ENCODE measurements at places on chromosomes 7 and 10.

DNA sequence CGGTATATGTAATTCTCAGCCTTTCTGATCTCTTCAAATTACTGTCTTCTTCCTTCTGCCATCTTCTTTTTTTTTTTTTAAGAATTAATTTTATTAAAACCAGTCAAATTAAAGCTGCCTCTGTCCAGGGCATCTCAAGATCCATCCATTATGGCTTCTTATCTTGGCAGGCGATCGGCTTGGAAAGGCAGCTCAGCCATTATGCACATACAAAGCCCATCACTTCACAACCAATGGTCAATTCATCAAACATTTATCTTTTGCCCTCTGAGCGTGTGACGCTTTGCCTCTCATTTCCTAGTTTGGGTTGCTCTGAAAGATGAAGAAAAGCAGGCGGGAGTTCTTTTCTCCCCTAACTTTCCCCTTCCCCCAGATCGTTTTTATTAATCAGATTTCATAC is 591.6 kb downstream of the LRMDA start:
- no peaks in the 10 kb centered on the region for H3K4me1 ChIP-seq
- H3K27me3 ChIP-seq: no peaks in the 10 kb centered on the region
- no peaks in the 10 kb centered on the region for H3K36me3 ChIP-seq
- no peak overlapping the region for H3K27ac ChIP-seq

GRCh38 chr7:130611218-130611617 is 57.3 kb downstream of the COPG2 start:
- no peak for DNase-seq
- no peak overlapping the region for H3K27ac ChIP-seq
- no peaks in the 10 kb centered on the region for H3K36me3 ChIP-seq
- H3K4me3 ChIP-seq: no peak overlapping the region
- no peaks in the 10 kb centered on the region for H3K4me1 ChIP-seq

DNA sequence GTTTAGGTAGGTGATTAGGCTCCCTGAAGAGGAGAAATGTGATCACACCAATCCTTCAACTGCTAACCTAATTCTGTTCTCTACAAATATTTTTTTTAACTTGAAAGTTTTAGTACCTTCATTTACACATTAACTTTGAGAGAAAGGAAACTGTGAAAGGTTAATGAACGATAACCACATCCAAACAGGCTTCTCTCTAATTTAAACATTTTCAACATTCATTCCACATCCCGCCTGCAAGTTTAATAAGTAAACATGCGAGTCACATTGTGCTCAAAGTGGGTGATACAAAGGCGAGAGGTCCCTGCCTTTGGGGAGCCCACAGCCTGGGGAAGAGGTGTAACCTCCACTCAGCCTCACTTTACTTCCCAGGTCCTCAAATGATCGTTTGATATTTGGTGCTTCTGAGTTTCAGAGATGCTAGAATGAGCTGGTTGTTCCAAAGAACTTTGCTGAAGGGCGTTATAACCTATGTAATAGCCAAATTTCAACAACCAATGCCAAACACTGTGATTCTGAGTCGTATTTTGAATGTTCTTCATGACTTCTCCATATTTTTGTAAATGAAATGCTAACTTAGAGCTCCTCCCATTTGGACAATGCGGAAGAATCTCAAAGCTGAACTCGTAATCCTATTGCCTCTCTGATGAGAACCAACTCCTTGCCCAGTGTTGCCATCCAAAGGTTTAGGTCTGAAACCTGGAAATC is 47.5 kb downstream of the DENND2A start:
- H3K36me3 ChIP-seq: no peaks in the 10 kb centered on the region
- H3K27me3 ChIP-seq: no peaks in the 10 kb centered on the region
- H3K4me3 ChIP-seq: no peak overlapping the region
- H3K4me1 ChIP-seq: no peaks in the 10 kb centered on the region
- no peak overlapping the region for H3K27ac ChIP-seq

DNA sequence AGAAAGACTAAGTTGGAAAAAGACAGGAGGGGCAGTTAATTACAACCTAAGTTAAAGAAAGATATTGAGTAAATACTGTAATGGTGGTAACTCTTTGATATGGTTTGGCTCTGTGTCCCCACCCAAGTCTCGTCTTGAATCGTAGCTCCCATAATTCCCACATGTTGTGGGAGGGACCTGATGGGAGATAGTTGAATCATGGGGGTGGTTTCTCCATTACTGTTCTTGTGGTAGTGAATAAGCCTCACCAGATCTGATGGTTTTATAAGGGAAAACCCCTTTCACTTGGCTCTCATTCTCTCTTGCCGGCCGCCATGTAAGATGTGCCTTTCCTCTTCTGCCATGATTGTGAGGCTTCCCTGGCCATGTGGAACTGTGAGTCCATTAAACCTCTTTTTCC is 143.8 kb downstream of the GRK5 start:
- H3K4me1 ChIP-seq: peaks cover 20% of the 10 kb centered on the region
- DNase-seq: no peak
- H3K36me3 ChIP-seq: no peaks in the 10 kb centered on the region
- peak overlapping the region; percentile 61 for H3K27ac ChIP-seq
- H3K4me3 ChIP-seq: no peak overlapping the region

GRCh38 chr7:48887500-48887899 is 36.8 kb upstream of the CDC14C start:
- H3K27ac ChIP-seq: no peak overlapping the region
- no peaks in the 10 kb centered on the region for H3K4me1 ChIP-seq
- H3K36me3 ChIP-seq: no peaks in the 10 kb centered on the region
- DNase-seq: no peak
- H3K27me3 ChIP-seq: no peaks in the 10 kb centered on the region
- H3K4me3 ChIP-seq: no peak overlapping the region

GRCh38 chr7:6164491-6164890 is 107.9 kb downstream of the CYTH3 start:
- peaks cover 2% of the 10 kb centered on the region for H3K4me1 ChIP-seq
- H3K27ac ChIP-seq: no peak overlapping the region
- H3K4me3 ChIP-seq: no peak overlapping the region
- DNase-seq: no peak
- H3K36me3 ChIP-seq: peaks cover 7% of the 10 kb centered on the region
- no peaks in the 10 kb centered on the region for H3K27me3 ChIP-seq

DNA sequence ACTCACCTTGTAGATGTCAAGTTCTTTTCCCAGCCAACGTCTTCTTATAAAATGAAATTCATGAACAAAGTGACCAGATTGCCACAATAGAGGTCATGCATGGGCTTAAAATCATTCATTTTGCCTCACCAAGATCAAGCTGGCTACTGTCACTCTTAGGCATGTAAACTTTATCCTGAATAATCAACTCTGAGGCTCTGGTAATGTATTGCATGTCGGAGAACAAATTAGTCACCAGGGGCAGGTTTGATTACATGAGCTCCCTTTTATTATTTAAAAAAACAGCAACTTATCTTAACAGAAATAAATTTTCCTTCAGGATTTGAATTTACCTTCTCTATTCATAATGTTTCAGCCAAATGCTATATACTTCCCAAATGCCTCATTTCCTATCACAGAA is 112.9 kb upstream of the SP4 start:
- no peaks in the 10 kb centered on the region for H3K27me3 ChIP-seq
- no peak for DNase-seq
- H3K36me3 ChIP-seq: no peaks in the 10 kb centered on the region
- H3K4me3 ChIP-seq: no peak overlapping the region

- no peaks in the 10 kb centered on the region for H3K27me3 ChIP-seq
- no peaks in the 10 kb centered on the region for H3K36me3 ChIP-seq
- DNase-seq: peak; percentile 80
- H3K4me1 ChIP-seq: peaks cover 4% of the 10 kb centered on the region
- no peak overlapping the region for H3K27ac ChIP-seq
Measured at GRCh38 chr10:71696628-71697326, 22.8 kb downstream of the C10orf105 start.

- no peaks in the 10 kb centered on the region for H3K36me3 ChIP-seq
- H3K27me3 ChIP-seq: no peaks in the 10 kb centered on the region
- DNase-seq: no peak
Measured at GRCh38 chr10:34079702-34080484, 735.2 kb downstream of the PARD3 start.

DNA sequence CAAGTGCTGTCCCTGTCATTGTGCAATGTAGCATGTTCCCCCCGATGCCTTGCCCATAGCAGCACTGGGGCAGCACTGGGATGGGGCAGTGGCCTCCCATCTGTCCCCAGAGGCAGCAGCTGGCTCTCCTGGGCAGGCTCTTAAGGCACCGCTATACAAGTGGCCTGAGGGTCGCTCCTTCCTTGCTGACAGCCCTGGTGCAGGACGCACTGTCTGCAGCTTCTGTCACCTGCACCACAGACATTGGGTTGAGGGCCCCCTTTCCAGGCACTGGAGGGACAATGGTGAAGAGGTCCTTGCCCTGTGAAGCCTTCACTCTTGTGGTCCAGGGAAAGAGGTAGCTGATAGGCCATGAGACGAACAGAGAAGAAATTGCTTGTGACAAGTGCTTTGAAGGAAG is 10.6 kb downstream of the CPSF4 start:
- peaks cover 48% of the 10 kb centered on the region for H3K36me3 ChIP-seq
- H3K27ac ChIP-seq: no peak overlapping the region
- no peaks in the 10 kb centered on the region for H3K4me1 ChIP-seq
- DNase-seq: no peak
- H3K27me3 ChIP-seq: no peaks in the 10 kb centered on the region

- H3K27me3 ChIP-seq: peaks cover 23% of the 10 kb centered on the region
- peaks cover 4% of the 10 kb centered on the region for H3K4me1 ChIP-seq
Measured at GRCh38 chr10:21169271-21169670, 272.2 kb upstream of the NEBL start.

DNA sequence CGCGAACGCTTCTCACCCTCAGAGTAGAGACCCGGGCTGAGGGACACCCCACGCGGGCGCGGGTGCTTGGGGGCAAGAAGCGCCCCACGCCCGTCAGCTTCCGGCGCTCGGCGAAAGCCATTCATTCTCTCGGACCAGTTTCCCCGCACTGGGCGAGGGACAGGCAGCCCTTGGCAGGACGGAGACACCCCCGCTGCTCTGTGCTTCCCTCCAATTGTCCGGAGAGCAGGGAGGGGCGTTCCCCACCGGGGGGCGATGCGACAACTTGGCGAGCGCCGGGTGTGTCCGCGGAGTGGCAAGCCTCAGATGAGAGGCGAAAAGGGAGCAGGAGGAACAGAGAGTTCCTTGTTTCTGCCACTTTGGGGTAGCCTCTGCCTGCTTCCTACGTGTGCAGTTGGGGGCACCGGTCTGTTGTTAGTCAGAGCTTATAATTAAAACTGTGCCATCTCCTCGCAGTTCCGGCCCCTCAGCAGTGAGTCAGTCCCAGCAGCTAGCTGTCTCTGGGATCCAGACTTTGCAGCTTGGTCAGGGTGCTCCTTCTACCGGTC is 1.7 kb downstream of the GPR158 start:
- H3K27ac ChIP-seq: no peak overlapping the region
- no peak overlapping the region for H3K4me3 ChIP-seq
- H3K4me1 ChIP-seq: peaks cover 22% of the 10 kb centered on the region
- peaks cover 59% of the 10 kb centered on the region for H3K27me3 ChIP-seq
- no peaks in the 10 kb centered on the region for H3K36me3 ChIP-seq
- DNase-seq: no peak

- no peak for DNase-seq
- H3K4me1 ChIP-seq: no peaks in the 10 kb centered on the region
- H3K27me3 ChIP-seq: peaks cover 4% of the 10 kb centered on the region
- H3K27ac ChIP-seq: no peak overlapping the region
- no peaks in the 10 kb centered on the region for H3K36me3 ChIP-seq
Measured at GRCh38 chr7:31082447-31082846, 30.3 kb downstream of the ADCYAP1R1 start.

DNA sequence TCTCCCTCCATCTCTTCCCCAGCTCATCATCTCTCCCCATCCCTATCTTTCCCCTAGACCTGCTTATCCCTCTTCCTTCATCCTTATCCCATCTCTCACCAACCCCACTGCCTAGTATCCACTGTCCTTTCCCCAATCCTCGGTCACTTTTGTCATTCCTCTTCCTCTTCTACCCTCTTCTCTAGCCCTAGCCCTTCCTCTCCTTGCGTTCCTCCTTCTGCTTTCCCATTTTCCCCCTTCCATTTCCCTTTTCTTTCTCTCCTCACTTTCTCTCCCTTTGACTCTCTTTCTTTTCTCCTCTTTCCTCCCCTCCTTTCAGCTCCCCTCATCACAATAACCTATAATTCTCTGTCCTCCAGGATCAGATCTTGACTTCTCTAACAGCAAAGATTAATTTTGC is 83.6 kb downstream of the POLL start:
- H3K4me3 ChIP-seq: no peak overlapping the region
- H3K4me1 ChIP-seq: no peaks in the 10 kb centered on the region
- no peaks in the 10 kb centered on the region for H3K36me3 ChIP-seq

Measured in transverse colon (tissue), 4 donors.